ENCODE measurements at places on chromosomes 12 and 14.

- no peak for DNase-seq
These were observed 62.3 kb downstream of the PRIMA1 start for GRCh38 chr14:93725993-93726392.

DNA sequence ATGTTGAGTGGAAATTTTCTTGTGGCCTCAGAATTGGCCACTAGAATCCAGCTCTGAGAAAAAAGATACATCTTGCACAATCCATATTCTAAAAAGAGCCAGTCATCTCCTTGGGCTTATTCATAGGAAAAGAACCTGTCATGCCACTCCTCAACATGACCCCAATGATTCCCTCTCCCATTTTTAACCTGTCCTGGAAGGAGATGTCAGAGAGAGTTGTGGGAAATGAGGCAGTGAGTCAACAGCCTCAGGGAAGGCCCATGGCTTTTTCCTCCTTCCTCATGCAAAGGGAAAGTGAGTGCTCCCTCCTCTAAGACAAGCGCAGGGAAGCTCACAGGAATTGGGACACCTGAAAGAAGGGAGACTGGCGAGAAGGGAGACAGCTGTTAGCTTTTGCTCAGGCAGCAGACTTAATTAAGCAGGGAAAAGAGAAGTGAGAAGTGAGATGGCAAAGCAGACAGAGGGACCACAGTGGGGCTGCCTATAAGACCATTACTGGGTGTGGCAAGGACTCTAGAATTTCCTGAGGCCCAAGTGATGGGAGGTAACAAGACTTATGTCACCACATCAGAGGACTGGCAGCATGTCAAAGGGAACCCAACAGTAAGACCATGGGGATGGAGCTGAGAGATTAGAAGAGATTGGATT, 10.2 kb upstream of the DHRS7 start:
- no peak for DNase-seq

- DNase-seq = no peak
These were observed 15.3 kb upstream of the DGLUCY start for GRCh38 chr14:91098591-91098990.

DNA sequence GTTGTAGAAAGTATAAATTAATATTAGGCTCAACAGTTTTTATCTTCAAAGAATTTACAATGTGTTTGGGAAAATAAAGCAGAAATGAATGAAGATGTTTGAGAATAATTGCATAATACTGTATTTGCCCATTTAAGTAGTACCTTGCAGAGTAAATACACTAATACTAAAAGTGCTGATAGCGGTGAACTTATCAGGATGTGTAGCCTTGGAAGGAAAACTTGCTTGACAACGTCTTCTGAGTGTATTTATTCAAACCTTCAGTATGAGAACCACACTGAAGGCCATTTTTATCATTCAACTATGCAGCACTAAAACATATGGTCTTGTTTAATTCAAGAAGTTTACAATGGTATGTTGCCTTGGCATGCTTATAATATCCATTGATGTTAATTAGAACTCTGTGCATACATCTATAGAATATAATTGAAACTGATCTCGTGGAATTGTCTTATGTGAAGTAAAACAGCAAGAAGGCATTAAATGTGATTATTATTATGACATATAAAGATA, 41.3 kb downstream of the MSRB3 start:
- DNase-seq = peak; percentile 46

DNA sequence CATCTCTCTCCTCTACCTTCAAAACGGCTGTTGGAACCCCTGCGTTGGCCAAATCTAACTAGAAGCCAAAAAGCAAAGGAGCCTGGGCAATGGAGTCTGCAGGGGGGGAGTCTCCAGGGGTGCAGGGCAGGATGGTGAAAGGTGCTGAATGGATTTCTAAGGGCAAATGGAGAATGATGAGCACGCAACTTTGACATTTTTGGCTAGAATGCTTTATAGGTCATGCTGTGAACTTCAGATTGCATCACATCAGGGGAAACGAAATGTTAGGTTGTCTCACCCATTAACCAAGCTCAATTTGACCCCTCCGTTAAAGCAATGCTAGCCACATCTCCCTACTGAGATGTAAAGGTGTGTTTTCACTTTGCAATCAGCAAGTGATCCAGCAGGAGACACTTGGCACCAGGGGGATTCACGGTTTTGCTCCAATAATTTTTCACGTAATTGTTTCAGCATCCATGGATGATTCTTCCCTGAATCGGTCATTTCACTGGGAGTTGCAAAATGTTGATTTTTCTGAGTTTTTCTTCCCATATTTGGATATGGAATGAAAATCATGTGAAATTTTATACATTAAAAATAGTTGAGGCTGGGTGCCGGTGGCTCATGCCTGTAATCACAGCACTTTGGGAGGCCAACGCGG, 78.0 kb upstream of the MDM1 start:
- DNase-seq = no peak

DNA sequence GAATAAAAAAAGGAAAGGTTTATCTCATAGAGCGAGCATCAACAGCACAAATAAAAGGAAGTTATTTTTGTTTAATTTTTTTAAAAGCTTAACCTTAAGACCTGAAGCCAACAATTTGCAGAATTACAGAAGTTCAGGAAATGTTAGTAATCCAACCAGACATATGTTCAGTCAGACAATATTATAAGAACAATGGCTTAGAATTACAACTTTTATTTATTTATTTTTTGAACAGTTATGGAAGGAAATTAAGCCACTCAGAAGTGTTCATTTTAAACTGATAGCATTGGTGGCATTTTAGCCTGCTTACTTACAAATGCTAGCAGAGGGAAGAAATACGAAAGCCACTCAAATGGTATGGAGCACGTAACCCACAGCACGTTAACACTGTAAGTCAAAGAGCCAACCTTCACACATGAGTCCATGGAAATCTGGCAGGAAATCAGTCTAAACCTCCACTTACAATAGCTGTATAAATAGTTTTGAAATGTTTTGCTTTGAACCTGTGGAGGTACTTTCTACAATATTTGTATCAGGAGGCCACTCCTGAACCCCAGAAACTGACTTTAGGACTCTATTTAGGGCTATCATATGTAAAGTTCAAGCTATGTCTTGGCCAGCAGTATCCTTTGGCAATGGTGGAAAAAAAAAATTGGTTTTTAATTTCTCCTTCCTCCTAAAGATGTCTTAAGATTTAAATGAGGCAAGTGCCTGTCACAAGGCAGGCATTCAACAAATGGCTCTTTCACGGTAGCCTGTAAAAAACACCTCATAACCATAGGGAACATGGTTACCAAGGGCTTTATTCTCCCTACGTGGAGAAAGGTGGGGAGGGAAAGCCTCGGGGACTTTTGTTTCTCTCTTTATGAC, 102.3 kb downstream of the ITPR2 start:
- DNase-seq = no peak

DNA sequence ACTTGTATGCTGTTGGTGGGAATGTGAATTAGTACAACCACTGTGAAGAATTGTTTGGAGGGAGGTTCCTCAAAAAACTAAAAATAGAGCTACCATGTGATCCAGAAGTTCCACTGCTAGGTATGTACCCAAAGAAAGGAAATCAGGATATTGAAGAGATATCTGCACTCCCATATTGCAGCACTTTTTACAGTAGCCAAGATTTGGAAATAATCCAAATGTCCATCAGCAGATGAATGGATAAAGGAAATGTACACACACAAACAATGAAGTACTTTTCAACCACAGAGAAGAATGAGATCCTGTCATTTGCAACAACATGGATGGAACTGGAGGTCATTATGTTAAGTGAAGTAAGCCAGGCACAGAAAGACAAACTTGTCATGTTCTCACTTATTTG, 25.9 kb downstream of the TIGAR start:
- DNase-seq = no peak

GRCh38 chr14:102256716-102257115, 48.2 kb downstream of the MOK start:
- no peak for DNase-seq

DNA sequence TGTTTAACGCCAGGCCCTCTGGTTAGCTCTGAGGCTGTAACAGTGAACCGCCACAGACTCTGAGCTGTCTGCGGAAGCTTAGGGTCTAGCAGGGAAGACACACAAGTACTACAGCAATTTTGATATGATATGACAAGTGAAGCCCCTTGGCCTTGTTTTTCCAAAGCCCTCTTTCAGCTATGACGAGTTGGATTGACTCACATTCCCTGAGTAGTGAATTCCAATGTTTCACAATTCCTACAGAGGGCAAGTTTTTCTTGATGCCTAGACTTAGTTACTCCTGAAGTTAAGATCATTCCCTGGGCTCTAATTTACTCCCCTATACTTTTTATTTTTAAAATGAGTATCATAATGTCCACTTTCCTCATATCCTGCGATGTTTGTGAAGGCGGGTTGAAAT, 53.3 kb upstream of the CISTR start:
- no peak for DNase-seq

GRCh38 chr14:94823556-94824341, 53.8 kb upstream of the GSC start:
- no peak for DNase-seq

GRCh38 chr12:46534327-46534840, 161.8 kb upstream of the SLC38A2 start:
- DNase-seq = no peak

- DNase-seq = no peak
These were observed 40.4 kb downstream of the MMAB start for GRCh38 chr12:109532721-109533486.

- DNase-seq = peak; percentile 48
These were observed 117.4 kb downstream of the DAD1 start for GRCh38 chr14:22471545-22472121.

DNA sequence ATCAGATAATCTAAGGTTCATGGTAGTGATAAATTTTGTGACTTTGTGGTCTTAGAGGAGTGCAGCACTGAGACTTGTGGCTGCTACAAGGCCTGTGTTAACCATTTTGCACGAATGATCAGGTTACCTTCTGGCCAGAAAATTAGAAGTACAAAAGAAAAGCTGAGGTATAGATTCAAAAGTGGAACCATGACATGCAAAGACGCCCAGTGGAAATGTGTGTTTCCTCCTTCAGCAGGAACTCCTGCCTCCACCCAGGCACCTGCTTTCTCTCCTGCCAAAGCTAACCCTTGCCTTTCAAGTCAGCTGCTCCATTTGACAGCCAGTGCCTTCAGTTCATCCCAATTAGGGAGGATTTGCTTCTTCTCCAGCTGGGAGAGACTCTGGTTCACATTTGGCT, 10.1 kb downstream of the PDE6H start:
- DNase-seq = no peak

DNA sequence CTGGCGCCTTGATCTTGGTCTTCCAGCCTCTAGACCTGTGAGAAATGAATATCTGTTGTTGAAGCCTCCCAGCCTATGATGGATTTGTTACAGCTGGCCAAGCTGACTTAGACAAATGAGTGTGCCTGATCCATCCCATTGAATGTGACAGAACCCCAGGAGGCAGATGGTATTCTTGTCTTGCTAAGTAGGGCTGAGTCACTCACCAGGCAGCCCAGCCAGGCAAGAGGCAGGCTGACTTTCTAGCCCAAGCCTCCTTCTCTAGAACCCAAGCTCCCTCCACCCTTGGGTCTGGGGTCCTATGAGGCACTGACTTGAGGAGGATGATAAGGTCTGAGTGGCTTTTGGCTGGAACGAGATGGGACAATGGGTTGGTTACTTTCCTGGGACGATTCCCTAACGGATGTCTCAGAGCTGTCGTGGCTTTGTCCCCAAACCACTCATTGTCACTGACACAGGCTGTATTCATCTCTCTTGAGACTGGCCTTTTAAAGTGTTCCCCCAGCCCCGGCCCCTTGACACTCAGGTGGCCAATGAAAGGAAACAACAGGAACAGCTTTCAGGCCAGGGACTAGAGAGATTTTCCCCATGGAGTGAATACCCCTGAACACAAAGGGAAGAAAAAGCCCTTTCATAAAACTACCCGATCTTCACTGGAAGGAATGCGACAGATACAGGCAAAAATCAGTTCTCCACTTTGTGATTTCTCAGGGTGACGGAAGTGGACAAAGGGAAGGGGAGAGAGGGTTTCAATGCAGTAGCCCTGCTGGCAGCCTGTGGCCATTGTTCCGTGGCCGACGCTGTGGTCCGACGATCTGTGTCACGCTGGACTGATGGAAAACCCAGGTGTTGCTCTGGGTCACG, 264.2 kb downstream of the AACS start:
- DNase-seq = no peak

DNA sequence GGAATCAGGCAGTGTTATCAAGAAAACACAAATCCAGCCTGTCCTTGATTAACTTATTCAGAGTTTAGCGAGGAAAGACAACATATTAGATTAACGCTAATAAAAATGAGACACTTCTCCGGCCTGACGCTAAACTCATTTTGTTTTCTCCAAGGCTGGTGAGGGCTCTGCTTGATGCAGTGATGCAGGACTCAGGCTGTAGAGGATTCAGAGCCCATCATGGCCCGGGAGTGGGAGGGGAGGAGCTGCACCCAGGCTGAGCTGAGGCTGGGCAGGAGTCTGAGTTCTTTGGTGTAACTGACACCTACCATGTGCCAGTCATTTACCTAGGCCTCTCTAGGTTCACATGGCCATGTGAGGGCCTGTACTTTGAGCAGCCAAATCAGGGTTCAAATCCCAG, 70.0 kb downstream of the WSCD2 start:
- DNase-seq = no peak

DNA sequence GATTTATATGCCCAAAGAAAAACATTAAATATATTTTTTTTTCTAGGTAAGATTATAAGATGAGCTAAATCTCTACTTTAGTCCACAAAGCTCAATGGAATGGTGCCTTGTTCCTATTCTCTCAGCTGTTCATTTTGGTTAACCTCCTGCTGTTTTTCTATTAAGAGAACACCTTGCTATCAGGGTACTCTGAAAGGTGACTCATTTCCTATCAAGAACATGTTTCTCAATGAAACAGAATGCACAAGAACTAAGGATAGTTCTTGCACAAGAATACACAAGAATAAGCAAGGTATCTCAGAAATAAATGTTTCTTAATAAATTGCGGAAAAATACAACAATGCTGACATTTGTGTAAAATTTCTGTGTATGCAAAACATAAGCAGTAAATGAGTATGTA, 14.1 kb downstream of the ABCD2 start:
- no peak for DNase-seq

DNA sequence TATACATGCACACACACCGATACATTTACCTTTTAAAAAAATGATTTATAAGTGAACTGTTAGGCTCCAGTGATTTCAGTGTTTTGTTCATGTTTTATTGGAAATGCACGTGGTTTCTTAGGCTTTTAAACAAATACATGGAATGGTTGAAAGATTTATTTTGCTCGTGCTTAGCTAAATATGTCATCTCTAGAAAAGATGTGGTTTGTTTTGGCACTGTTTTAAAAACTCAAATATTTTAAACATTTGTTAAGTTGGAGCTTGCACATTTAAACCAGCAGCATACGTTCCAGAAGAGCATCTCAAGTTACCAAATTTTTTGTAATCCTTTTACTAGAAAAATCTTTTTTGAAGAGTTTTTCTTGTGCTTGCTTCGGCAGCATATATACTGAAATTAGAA, 44.5 kb downstream of the FOXA1 start:
- DNase-seq = peak; percentile 83

- DNase-seq = no peak
These were observed 507 bp upstream of the CD9 start for GRCh38 chr12:6199531-6200255.

DNA sequence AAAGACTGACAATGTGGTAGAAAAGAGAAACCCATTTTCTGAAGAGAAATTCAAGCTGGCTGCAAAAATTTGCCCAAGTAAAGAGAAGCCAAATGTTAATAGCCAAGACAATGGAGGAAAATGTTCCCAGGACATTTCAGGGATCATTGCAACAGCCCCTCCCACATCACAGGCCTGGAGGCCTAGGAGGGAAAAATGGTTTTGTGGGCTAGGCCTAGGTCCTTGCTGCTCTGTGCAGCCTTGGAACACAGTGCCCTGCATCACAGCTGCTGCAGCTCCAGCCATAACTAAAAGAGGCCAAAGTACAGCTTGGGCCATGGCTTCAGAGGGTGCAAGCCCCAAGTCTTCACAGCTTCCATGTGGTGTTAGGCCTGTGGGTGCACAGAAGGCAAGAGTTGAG, 332.4 kb upstream of the LRIG3 start:
- no peak for DNase-seq
